Activated CD4-positive, alpha-beta T cell treated with anti-CD3 and anti-CD28 coated beads, Interleukin-2, amount 50 U/mL, for 1 hour (primary cell): ENCODE measurements at places on chromosomes 12 and 14.

DNA sequence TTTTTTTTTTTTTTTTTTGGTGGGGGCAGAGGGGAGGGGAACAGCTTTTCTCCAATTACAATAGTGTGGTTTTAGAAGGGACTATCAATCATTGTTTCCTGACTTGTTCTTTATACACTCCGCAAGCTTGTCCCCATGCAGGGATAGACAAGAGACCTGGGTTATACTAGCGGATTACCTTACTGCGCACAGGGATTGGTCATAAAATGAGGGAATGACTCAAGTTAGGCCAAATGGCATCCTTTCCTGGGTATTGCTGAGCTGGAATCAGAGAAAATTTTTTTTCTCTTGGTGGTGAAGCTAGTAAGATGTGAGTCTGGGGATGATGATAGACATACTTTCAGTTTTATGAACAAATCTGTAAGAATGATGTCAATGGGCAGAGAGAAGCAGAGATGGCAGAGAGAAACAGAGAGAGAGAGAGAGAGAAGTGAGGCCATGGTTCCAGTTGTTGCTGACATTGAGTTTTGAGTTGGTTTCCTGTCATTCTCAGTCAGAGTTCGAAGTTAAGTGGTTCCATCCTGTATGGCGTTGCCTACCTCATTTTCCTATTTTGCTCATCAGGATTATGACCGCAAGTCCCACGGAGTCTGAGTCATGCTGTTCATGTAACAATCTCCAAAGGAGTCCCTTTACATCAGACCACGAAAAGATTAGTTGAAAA is 59.1 kb upstream of the OTOGL start:
- no peak for DNase-seq

DNA sequence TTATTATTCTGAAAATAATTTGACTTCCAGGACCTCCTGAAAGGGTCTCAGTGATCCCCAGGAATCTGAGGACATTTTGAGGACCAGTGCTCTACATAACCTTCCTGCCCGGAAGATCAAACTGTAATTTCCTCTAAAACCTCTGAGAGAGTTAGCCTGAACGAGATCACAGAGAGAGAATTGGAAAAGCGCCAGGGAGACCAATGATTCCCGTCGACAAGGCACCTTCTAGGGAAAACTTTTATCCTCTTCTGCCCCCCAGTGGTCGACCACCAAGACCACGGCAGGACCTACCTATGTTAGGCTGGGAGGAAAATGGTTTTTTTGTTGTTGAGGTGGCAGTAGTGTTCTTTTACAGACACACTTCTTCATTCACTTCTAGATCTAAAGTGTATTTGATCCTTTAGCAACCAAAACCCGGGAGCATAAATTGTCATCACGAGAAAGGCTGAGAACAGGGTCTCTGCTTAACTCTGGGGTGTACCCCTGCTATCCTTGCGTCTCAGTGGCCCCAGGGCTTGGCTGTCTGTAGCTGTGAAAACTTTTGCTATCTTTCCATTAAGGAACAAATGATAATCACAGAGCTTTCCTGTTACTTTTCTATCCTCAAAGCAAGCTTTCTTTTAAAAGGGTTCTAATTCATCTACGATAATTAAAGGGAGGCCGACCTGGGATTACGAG is 62.9 kb upstream of the NID2 start:
- no peak for DNase-seq

DNA sequence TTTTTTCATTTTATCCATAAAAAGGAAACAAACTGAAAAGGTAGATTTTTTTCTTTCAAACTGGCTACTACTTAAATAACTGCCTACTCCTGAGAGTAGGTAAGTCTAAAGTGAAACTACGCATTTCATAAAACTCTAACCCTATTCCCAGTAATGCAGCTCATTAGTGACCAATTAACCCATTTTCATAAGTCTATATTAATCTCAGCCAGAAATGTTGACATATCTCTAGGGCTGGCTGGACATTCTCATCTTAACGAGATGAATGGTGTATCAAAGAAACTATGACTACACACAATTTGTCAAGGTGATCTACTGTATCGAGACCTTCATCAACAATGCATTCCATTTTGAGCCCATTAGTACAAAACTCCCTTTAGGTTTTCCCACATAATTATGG is 57.2 kb downstream of the EPS8 start:
- DNase-seq = no peak

GRCh38 chr12:91920741-91921140 is 224.9 kb downstream of the BTG1 start:
- no peak for DNase-seq

GRCh38 chr12:123139926-123140675 is 10.8 kb downstream of the PITPNM2 start:
- no peak for DNase-seq

DNA sequence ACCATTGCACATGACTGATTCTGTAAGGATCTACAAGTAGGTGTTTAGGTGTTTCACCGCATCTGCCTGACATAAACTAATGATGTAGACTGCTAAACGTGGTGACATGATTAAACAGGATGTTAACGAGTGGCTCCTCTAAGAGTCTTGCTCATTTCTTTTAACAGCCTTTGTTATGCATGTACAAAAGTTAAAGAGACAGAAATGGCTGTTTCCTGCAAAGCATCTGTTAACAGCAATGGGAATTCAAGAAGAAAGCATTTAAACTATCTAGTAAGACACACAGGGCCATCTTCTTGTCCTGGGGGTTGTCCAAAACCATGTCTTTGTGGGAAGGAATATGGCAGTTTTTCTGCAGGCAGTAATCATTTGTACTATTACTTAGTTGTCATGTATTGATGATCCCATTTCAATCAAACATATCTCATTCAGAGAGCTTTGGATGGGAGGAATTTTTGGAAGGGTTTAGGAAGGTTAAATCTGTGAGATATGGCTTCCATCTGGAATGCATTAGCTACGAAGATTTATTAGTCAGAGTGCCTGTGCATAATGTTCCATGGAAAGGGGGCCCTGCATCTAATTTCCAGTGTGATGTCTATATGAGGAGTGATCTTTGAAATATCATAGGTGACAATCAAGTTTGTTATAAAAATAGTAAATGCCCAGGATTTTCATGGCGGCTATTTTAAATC is 495.1 kb downstream of the EGLN3 start:
- no peak for DNase-seq

DNA sequence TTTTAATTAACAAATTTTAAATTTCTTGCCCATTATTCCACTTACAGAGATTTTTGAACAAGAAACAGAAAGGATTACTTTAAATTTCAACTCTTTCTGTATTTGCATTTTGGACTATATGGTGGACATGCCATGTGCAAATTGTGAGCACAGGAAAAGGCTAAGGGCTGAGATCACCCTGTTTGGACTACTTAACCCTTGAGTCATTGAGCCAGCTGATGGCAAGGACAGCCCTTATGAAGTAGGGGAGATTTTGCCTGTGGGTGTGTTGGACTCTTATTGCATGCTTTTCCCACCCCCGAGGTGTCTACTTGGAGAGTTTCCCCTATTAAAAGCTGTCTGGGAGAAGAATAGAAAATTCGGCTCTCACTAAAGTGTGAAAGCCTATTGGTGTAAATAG is 17.2 kb downstream of the DERA start:
- DNase-seq = no peak

GRCh38 chr14:94062344-94062940 is 18.6 kb downstream of the DDX24 start:
- no peak for DNase-seq

DNA sequence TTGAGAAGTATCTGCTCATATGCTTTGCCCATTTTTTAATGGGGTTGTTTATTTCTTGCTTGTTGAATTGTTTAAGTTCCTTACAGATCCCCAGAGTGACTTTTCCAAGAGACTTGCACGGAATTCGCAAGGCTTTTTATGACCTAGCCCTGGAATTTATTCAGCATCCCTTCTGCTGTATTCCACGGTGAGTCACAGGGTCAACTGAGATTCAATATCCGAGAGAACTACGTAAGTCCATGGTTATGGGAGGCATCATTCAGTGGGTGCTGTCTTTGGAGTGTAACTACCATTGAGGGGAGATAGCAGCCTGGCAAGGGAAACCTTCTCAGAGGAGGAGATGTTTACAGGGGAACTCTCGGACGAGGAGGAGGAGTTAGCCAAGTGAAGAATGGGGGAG is 20.9 kb upstream of the GPRC5A start:
- no peak for DNase-seq

DNA sequence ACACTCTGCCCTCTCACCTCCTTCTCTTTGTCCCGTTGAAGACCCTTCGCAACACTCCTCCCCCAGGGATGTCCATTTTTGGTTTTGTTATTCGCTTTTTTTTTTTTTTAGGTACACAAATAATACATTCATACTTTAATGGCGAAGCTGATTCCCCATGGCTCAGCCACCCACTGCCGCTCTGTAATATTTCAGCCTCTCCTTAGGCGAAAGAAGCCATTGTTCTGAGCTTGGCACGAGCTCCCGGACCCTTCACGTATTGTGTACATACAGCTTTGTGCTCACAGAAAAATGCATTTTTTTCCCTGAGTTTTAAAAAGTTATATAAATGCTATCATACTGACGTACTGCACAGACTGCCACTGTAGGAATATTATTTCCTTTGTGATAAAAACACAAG is 115.0 kb downstream of the TMEM132C start:
- no peak for DNase-seq

GRCh38 chr12:105897311-105897725 is 241.4 kb downstream of the NUAK1 start:
- DNase-seq = no peak

DNA sequence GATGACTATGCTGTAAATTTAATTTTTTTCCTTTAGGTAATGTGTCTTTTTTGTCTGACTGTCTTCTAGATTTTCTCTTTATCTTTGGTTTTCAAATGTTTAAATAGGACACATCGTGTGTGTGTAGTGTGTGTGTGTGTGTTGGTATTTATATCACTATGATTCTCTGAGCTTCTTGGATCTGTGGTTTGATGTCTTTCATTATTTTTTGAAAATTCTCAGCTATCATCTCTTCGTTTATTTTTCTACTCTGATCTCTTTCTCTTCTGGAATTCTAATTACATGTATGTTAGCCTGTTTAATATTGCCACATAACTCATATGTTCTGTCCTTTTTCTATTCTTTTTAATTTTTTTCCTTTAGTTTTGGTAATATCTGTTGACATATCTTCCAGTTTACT is 73.5 kb upstream of the OR10AD1 start:
- no peak for DNase-seq

GRCh38 chr12:123131879-123132402 is 18.9 kb downstream of the PITPNM2 start:
- peak; percentile 56 for DNase-seq

DNA sequence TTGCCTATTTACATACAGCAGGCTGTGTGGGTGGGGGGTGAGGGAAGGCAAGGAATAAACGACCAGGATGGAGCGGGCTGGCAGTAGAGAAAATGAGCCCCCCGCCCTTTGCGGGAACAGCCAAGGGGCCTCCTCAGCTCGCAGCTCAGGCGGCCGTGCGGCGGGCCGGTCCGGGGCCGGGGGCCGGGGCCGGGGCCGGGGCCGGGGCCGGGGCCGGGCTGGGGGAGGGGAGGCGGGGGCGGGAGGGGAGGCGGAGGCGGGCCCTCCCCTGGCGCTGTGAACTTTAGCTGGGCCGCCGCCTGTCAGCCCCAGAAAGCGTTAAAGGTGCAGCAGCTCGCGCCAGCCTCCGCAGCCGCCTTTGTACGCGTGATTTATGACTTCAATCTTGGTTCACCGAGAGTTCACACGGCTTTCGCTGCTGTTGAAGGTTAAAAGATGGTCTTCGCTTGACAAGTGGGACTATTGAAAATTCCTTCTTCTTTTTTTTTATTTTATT is 28.8 kb downstream of the HOXC4 start:
- peak; percentile 44 for DNase-seq

DNA sequence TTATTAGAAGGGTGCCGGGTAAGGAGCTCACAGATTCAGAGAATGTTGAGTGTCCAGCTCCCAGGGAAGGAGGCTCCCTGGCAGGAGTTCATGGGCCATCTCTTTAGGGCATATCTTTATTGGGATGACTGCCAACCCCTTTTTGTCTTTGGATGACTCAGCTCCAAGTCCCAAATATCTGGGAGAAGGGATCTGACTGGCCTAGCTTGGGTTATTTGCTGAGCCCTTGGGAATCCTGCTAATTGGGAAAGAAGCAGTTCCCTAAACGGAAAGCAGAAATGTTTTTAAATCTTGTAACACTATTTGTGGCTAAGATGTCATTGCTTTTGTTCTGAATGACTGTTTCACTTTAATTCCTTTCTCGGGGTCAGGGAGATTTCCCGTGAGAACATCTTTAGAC is 12.6 kb downstream of the DDX55 start:
- no peak for DNase-seq

DNA sequence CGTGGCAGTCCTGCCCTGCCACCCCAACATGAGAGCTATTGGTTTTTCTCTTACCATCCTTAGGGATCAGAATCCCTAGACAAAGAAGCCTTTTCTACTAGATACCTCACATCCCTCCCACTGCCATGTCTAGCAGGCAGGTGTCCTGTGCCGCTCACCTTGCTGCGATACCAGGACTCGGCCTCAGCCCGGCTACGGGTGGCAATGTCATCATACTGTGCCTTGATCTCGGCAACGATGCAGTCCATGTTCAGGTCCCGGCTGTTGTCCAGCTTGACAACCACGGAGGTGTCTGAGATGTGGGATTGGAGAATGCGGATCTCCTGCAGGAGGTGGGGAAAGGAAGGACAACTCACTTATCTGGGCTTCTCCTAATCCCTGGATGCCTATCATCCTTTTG is 4.5 kb downstream of the KRT83 start:
- no peak for DNase-seq

DNA sequence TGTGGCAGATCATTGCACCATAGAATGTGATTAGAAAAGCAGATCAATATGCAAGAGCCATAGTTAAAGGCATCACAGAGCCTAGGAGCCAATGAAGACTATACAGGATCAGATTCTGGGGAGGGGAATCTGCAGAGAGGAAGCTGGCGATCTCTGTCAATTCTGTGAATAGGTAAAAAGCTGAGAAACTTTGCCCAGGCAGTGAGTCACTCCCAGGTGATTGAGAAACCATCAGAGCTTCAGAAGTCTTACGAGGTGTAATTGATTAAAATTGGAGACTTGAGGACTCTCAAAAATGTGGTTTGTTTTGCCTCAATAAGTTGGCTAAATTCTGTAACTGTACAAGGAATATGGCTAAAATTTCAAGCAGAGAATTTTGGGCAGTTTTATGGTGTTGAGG is 41.7 kb upstream of the TSPAN11 start:
- no peak for DNase-seq

GRCh38 chr14:54893151-54893760 is 9.4 kb downstream of the GCH1 start:
- peak; percentile 13 for DNase-seq

- no peak for DNase-seq
Observed at GRCh38 chr12:64237382-64237781, 15.3 kb upstream of the KICS2 start.

- DNase-seq = no peak
Observed at GRCh38 chr14:92684801-92685560, 63.4 kb downstream of the LGMN start.

DNA sequence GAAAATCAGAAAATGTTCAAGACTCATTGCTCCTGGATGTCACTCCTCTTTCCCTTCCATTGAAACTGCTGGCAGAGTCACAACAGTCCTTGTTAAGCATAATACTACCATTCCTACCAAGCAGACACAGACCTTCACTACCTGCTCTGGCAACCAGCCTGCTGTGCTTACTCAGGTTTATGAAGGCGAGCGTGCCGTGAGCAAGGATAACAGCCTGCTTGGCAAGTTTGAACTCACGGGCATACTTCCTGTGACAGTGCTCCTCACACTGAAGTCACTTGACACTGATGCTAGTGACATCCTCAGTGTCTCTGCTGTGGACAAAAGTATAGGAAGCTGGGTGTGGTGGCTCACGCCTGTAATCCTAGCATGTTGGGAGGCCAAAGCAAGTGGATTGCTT is 15.7 kb upstream of the PHETA1 start:
- DNase-seq = no peak
